ENCODE measurements at places on chromosomes 3 and 15.
A peak's percentile ranks its signal among the peaks of the same experiment; 100 is the strongest.

DNA sequence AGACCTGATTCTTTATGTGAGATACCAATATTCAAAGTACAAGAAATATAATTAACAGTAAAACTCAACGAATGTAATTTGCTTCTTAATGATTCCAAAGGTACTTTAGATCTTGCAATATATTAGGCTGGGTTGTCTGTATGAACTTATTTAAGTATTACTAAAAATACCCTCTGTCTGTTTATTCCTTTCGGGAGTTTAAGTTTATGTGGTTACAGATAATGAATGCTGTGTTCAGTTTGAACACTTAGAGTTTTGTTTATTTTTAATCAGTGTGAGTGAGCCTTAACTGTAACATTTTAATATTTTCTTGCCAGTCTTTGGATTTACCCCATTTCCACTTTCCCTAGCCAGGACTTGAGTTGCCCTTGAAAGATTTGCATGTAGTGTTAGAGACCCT is 3.5 kb downstream of the PDE8A start:
- no peak for DNase-seq

DNA sequence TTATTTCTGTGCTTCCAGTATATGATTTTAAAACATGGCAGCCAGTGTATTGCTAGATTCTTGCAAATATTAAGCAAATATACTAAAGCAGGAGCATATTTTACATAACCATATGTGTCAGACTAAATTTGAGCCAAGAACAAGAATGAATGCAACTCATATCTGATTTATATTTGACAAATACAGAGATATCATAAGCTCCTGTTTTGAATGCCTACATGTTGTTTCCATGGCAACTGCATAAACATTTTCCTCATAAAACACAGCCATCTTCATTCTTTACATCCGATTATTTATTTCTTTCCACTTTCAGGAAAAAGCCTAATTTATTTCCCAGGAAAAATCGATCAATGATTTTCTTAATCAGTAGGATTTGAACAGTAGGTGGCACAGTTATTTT is 172.2 kb upstream of the TSPAN3 start:
- no peak for DNase-seq

GRCh38 chr15:68379058-68379758 is 52.8 kb downstream of the ITGA11 start:
- DNase-seq = peak; percentile 19

GRCh38 chr3:105497386-105497785 is 130.7 kb downstream of the ALCAM start:
- no peak for DNase-seq

DNA sequence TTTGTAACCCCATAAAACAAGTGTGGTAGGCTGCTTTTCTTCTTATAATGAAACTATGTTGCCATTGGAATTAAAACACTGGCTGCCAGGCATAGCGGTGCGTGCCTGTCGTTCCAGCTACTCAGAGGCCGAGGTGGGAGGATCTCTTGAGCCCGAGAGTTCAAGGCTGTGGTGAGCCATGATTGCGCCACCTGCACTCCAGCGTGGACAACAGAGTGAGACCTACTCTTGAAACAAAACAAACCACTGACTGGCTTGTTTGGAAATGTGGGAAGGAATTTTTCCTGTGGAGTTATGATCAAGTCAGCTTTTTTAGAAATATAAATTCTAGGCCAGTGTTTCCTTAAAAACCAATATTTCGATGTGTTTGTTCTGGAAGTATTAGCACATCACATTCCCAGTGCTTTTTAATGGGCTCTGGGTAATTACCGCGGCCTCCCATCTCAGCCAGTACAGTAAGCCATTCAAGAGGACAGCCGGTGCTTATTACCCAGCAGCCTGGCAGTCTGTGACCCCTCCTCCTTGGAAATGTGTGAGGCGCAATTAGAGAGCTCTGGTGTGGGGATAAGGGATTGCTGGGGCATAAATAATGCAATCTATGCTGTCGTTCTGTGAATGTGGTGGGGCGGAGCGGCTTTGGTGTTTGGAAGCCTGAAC is 58.3 kb upstream of the TRAK1 start:
- no peak for DNase-seq

- DNase-seq = peak; percentile 62
These were observed 604 bp upstream of the TJP1 start for GRCh38 chr15:29822684-29823459.

- peak; percentile 13 for DNase-seq
These were observed 1.5 kb downstream of the FAH start for GRCh38 chr15:80154336-80154735.

DNA sequence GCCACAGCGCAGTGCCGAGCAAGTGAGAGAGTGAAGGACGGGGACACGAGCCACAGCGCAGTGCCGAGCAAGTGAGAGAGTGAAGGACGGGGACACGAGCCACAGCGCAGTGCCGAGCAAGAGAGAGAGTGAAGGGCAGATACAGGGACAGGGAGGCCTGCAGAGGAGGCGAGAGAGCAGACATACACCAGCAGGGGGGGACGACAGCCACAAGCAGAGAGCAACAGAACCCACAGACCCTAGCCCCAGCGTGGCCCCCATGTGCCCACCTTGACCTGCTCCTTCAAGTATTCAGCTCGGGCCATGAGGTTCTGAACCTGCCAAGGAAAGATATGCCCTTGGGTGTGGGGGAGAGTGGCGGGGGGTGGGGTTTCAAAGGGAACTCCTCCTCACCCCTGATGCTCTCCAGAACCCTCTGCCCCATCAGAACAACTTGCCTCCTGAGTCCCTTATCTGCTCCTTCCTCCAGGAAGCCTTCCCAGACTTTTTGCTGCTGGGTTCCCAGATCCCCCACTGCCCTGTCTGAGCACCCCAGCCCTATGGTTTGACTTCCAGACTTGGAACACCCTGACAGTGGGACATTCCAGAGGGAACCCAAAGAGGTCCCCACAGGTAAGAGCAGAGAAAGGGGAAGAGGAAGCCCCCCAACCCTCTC is 5.3 kb downstream of the ULK3 start:
- DNase-seq = no peak

- DNase-seq = no peak
These were observed 16.2 kb downstream of the CTSH start for GRCh38 chr15:78928616-78929093.

DNA sequence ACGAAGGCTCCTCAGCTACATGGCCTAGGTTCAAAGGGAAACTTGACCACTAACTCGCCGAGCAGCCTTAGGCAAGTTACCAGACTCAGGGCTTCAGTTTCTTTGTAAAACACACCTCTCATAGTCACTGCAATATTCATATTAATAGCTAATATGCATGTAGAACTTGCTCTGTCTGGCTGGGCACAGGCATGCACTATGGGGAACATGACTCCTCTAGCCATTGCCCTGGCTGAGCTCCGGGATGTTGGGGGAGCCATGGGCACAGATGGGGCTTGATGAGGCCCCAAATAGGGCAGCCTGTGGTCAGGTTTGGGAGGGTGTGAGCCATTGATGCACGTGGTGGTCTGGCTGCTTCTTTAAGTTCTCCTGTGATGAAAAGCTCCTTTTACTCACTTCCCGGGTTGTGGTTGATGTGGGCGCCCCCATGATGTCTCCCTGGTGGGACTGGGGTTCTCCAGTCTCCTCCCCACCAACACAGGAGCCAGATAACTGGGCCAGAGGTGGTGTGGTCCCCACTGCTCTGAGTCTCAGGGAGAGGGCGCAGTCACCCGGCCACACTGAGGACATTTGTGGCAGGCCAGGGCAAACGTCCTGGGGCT is 29.4 kb upstream of the DUSP7 start:
- DNase-seq = no peak

DNA sequence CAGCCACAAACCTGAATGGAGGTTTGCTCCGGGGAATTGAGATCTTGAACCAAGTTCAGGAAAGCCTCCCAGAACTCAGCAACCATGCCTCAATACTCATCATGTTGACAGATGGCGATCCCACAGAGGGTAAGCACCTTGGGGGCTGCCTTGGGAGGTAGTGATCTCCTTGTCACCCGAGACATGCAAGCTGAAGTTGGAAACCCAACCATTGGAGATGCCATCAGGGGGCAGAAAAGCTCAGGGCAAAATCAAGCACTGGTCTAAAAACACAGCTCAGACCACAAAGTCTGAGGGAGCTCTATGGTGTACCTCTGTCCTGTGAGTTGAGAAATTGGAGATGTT is 5.8 kb downstream of the ITIH1 start:
- DNase-seq = no peak

DNA sequence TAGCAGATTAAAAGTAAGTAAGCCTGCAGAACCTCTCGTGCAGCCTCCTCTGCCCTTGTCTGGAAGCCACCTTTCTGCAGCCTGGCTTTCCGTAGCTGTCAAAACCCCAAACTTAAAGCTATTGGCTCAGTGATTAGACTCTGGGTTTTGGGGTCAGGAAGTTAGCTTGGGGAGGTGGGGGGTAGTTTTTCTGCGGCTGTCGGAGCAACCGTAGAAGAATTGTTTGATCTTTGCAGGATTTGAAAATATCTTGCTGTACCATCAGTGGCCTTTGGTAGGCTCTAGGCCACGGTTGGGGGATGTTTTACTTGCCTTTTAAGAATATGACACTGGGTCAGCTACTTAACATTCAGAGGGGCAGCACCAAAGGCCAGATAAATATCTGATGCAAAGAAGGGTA is 88.4 kb upstream of the RASGRP1 start:
- no peak for DNase-seq

DNA sequence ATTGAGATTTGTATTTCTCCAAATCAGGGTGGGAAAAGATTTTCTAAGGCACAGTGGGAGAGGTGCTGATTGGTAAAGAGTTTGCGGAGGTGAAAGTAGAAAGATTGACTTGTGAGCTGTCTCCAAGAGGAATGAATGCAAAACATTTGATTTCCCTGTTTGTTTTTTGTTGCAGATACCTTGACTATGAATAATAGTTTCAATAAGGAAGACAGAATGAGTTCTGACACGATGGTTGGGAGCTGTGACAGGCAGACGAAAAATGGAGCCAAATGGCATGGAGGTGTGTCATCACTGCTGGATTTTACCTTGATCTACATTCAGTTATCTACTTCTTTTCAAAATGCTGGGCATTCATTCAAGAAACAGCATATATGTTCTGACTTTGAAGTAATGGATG is 145.1 kb downstream of the NFKBIZ start:
- no peak for DNase-seq

GRCh38 chr3:169508426-169508825 is 155.1 kb downstream of the MECOM start:
- DNase-seq = no peak

DNA sequence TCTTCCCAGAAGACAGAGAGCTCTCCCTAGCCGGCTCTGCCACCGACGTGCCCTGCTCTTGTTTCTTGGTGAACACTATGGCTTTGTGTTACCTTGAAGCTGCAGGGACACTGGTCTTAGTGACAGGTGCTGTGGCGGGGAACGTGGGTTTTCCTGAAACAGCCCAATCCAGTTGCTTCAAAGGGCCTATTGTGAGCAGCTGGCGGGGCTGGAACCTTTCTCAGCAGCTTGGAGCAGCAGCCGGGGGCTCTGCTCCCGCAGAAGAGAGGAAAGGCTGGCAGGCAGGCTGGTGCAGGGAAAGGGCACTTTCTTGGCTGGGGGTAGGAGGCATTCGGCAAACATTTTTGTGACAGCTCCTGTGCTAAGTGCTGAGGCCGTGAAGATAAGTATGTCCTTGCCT is 12.8 kb downstream of the MYZAP start:
- no peak for DNase-seq

DNA sequence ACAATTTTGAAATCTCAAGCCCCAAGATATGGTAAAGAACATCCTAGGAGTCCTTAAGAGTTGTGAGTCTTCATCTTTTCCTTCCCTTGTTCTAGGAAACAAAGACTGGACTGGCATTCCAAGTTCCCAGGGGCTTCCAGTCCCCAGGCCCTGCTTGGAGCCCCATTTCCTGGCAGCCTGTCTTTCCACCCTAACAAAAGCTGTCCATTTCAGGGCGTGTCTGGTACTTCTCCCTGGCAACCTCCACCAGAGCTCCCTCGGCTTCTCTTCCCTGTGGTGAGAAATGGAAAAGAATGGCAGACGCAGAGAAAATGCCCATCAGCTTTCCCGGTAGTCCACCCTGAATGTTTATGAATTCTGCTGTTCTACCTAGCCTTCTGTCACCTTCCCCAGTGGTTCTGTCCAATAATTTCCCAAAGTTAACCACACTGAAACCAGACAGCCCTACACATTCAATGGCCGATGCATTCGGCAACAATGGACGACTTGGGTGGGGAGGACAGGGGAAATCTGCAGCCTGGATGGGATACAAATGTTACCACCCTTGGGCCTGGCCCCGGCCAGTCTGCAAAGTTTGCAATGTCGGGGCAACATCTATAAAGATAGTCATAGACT is 6.8 kb downstream of the RAB6B start:
- DNase-seq = no peak

GRCh38 chr3:117695321-117695720 is 985.7 kb downstream of the TUSC7 start:
- DNase-seq = no peak

GRCh38 chr3:151404316-151404715 is 19.8 kb upstream of the P2RY12 start:
- no peak for DNase-seq

GRCh38 chr3:32239307-32240158 is 1.1 kb downstream of the CMTM8 start:
- no peak for DNase-seq

Data from head of caudate nucleus (tissue), 42 donors.